DMS79 treated with DMSO at 0.1 percent for 48 hours (cell line): ENCODE measurements at places on chromosomes 5 and 9.

GRCh38 chr9:93139365-93140182 lies 5.5 kb upstream of the NINJ1 start:
- no peak for DNase-seq

- no peak for DNase-seq
Measured at GRCh38 chr5:68333649-68334552, 118.3 kb downstream of the PIK3R1 start.

- DNase-seq: no peak
Measured at GRCh38 chr5:55911784-55912653, 60.9 kb downstream of the IL31RA start.

- no peak for DNase-seq
Measured at GRCh38 chr9:95726756-95727155, 148.7 kb upstream of the ERCC6L2 start.
